T-helper 2 cell treated with Interferon-gamma antibody and Interleukin-4, amounts not matched to agents 5 μg/mL and 100 μg/mL, for 36 hours (primary cell): ENCODE measurements at places on chromosomes 1 and 21.
A peak's percentile ranks its signal among the peaks of the same experiment; 100 is the strongest.

DNA sequence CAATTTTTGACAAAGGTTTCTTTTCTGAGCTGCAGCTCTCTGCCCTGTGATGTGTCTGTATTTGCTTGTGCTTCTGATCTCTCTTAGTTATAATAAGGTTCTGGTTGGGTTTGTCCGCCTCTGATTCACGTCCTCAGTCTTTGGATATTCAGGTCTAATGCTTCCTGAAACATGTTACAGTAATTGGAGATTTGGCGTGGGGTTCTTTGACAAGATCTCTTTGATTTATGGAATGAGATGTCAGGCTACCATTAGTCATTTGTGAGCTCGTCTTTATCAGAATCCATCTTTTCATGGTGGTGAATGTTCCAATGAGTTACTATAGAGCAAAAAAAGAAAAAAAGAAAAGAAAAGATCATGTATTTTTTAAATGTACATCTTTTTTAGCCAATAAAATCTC is 62.5 kb downstream of the BACE2 start:
- no peak for DNase-seq

- DNase-seq, result peak; percentile 62
Measured at GRCh38 chr1:107935396-107936064, 29.4 kb downstream of the VAV3 start.

- DNase-seq, result no peak
Measured at GRCh38 chr1:172469717-172470116, 25.8 kb upstream of the PIGC start.

GRCh38 chr1:175067362-175068106 is at the start of gene TNN:
TSS of gene TNN (plus strand) at chr1:175067833. CDS start at chr1:175077419, 9,586 bp downstream.
- DNase-seq, result no peak

DNA sequence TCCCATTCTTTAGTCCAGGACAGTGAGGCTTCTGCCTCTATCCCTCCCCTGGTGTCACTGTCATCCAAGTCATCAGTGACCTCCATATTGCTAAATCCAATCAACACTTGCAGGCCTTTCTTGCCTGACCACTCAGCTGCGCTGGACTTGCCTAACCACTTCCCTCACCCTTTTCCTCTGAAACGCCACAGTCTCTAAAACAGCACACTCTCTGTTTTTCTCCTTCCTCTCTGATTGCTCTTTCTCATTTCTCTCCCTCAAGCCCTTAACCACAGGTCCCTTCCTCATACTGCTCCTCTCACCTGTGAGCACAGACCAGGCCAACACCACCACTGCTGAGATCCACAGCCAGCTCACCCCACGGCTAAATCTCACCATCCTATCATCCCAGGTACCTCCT is 17.5 kb downstream of the TAL1 start:
- no peak for DNase-seq

DNA sequence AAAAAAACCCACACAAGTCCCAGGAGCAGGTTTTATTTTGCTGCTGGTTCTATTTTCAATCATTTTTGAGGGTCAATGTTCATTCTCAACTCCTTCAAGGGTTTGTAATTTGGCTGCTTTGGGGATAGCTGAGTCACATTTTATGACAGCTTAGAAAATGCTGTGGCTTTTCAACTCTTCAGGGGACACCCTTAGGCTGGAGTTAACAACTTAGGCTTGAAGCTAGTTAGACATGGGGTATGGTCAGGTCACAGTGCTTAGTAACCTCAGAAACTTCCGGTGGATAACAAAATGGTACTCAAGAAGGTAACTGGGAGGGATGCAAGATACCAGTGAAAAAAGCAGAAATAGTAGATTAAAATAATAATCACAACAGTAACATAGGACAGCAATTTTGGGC is 308.8 kb downstream of the HHIPL2 start:
- no peak for DNase-seq

- no peak for DNase-seq
Measured at GRCh38 chr1:215405211-215405610, 161.9 kb upstream of the KCTD3 start.

GRCh38 chr1:155773221-155773620 is 83.8 kb downstream of the GON4L start:
- no peak for DNase-seq
